Muscle of back (tissue), 13 donors: ENCODE measurements at places on chromosomes 4 and X. TPM values are rescaled to one million over a fixed set of nuclear protein-coding genes. Genes with fewer than 3 reads are reported as not detected.

CFAP47 gene
- polyA plus RNA-seq: not detected

GC gene
- polyA plus RNA-seq: not detected

ZGRF1 gene
- polyA plus RNA-seq: 10.7 TPM

HTRA3 gene
- polyA plus RNA-seq: 53.9 TPM

TLR2 gene
- polyA plus RNA-seq: 3.8 TPM

DCUN1D4 gene
- 31.2 TPM for polyA plus RNA-seq

STK32B gene
- 8.9 TPM for polyA plus RNA-seq

DNA sequence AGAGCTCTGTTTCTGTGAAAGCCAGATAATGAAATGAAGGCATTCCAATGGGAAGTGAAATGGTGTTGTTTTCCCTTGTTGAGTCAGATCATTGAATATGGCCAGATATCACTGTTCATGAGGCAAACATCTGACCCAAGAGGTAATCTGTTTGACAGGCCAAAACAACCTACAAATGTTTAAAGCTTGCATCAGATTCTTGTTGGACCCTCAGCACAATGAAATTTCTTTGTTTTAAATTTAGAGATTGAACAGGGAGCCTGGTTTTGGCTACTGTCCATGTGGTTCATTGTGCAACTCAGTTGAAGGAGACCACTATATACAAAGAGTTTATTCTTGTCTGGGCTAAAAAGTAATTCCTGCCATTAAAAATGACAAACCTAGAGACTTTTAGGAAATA lies 159.1 kb downstream of the AFF2 start:
- no peak for DNase-seq

- DNase-seq: no peak
These were observed 72.5 kb downstream of the GNL3L start for GRCh38 chrX:54602563-54602962.

DNA sequence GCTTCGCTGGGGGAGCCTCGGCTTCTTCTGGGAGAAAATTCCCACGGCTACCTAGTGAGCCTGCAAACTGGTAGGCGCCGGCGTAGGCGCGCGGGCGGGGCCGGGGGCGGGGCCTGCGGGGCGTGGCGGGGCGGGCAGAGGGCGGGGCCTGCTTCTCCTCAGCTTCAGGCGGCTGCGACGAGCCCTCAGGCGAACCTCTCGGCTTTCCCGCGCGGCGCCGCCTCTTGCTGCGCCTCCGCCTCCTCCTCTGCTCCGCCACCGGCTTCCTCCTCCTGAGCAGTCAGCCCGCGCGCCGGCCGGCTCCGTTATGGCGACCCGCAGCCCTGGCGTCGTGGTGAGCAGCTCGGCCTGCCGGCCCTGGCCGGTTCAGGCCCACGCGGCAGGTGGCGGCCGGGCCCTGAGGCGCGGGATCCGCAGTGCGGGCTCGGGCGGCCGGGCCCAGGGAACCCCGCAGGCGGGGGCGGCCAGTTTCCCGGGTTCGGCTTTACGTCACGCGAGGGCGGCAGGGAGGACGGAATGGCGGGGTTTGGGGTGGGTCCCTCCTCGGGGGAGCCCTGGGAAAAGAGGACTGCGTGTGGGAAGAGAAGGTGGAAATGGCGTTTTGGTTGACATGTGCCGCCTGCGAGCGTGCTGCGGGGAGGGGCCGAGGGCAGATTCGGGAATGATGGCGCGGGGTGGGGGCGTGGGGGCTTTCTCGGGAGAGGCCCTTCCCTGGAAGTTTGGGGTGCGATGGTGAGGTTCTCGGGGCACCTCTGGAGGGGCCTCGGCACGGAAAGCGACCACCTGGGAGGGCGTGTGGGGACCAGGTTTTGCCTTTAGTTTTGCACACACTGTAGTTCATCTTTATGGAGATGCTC lies at the start of gene HPRT1:
TSS of gene HPRT1 (plus strand) at position 161 of the 857 bp plus-strand sequence. CDS start at position 308, 147 bp downstream.
- DNase-seq: peak; percentile 92

- DNase-seq: no peak
These were observed 761 bp upstream of the FRYL start for GRCh38 chr4:48780865-48781214.

DNA sequence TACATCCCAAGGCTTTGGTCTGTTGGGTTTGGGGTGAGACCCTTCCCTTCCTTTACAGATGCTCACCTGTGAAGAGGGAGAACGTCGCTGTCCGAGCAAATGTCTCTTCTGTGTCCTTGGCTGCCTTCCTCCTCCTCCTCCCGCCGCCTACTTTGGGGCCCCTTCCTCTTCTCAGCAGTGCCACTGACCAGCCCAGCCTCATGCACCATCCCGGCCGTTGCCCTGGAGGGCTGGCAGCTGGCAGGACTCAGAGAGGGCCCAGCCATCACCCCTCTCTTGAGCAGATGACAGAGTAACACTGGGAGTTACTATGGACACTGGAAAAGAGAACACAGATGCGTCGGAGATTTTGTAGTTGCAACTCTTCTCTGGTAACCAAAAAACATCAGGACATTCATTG lies 68.2 kb downstream of the TRMT44 start:
- DNase-seq: no peak

- DNase-seq: no peak
These were observed 9.8 kb downstream of the AADAT start for GRCh38 chr4:170079981-170080380.

DNA sequence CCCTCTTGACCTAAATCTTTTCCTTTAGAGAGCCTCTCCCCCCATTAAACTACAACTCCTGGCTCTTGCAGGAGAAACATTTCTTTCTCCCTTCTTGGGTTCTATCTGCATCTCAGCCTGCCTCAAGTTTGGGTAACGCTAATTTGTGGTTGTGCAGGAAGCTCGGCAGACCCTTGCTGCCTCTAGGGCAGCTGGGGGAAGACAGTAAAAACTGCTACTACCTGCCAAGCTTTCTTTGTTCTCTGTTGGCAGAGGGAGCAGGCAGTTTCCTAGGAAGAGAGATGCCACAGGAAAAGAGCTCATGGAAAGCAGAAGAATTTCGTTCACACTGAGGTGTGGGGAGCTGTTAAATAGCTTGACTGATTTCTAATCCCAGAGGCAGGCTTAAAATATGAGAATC lies 555.6 kb upstream of the IGFBP7 start:
- no peak for DNase-seq

DNA sequence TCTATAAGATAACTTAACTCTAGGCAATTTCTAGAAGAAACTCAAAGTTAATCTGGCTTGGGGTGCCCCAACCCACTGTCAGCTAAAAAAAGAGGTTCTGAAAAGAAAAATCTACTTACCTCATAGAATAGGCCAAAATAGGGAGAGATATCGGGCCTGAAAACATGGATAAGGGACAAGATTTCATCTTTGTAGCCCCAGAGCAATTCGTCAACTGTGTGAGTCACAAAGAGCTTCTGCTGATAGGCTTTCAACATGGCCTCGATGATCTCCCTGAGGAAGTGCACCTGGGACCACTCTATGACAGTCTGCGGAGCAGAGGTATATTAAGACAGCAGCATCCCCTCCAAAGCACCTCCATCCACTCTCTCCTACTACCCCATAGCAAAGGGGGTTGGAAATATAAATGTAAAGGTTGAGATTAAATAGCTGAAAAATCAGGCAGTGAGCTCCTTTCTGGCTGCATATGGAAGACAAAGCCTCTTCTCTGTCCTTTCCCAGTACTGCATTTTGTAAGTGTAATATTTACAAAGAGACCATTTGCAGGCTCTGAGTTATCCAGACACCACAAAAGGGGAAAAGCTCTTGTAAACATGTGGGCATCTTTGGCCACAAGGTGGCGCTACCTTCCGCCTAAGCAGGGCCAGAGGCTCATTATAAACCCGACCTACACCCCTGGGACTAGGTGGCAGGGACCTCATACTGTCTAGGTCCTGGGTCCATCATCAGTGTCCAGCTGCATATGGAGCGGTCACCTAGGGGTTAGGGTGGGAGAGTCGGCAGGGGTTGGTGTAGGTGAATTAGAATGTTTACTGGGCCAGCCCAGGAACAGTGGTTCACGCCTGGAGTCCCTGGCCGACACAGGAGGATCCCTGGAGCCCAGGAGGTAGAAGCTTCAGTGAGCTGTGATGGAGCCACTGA lies 31.5 kb upstream of the NUP54 start:
- peak; percentile 60 for DNase-seq

DNA sequence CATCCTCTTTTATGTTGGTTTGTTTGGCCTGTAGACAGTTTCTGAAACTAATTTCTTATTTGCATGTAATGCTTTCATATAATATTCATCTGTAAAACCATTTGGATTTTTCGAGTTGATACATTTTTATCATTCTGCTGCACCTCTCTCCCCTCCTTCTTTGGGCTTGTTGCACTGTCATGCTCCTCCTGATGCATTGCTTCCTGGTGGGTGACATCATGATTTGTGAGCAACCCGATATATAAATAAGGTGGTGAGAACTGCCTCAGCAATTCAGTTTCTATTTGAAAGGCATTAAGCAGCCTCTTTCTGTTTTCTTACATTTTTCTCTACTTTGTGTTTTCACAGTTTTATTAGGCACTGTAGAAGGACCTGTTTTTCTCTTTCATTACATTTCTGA lies 515.7 kb downstream of the RPA4 start:
- no peak for DNase-seq

DNA sequence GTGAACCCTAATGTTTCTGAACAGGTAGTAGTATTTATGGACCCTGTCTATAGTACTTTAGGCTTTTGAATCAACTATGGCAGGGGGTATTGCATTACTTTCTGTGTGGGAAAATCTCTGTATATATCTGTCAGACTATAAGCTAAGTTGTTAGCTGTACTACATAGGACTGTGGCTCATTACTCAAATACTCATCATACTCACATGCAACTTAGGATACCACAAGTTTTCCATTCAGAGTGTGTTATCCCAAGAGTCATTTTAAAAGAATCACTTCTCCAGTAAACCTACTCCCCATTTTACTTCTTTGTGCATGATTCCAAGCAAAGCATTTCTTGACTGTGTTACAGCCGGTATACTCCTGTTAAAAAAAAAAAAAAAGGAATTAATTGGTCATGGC lies 95.6 kb downstream of the PHOX2B start:
- DNase-seq: no peak

DNA sequence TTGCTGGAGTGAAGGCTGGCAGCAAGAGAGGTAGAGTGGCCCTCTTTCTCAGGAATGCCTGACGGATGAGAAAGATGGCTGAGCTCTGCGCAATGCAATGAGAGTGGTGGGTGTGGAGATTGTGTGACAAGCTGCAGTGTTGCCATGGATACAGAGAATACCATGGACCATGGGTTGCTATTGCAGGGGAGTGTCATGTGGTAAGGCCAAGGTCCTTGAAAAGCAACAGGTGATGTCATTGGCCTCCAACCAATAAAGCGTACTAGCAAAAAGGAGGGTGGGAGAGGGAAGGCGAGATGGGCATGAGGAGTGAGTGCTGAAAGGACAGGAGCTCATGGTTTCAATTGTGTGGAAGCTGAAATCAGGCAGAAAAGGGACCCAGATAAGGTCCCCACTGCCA lies 1.8 kb downstream of the PNMA5 start:
- DNase-seq: no peak

DNA sequence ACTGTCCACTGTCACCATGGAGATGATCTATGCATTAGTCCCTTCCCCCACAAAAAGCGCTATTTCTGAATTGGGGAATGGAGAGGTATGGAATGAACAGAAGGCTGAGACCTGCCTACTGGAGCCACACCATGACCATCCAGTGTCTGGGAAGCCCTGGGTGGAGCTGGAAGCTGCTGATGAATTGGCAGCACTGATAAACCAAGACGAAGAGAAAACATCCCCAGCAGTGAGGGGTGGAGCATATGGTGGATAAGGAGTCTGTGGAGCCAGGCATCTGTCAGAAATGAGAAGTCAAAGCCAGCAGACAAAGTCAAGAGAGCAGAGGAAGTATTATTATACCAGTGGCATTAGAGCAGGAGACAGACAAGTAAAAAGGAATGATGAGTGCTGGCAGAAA lies 13.2 kb downstream of the CC2D2A start:
- no peak for DNase-seq

DNA sequence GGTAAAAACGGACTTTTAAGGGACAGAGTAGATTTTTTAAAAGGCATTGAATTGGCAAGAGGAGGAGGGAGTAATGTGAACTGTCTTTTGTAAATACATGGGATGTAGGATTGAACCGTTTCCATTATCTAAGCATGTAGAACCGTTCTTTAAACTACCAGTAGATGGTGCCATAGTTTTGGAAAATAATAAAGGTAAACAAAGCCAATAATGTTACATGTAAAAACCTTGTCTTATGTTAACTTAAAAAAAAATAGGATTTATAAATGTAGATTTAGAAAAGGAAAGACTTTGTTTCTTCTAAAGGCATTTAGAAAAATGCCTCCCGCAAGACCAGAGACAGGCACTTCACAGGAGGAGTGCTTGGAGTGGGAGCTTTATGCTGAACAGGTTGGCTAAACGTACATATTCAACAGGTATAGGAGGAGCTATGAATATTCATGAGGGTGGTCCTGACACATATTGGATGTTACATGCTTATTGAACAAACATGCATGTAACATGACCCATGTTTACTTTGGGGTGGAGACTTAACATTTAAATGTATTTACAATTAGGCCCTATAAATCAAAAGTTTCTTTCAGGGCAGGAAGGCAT lies 45.5 kb upstream of the FAM241A start:
- DNase-seq: peak; percentile 43
